ENCODE measurements at places on chromosomes 3 and 15. TPM values are rescaled to one million over a fixed set of nuclear protein-coding genes. Genes with fewer than 3 reads are reported as not detected.

STRA6 gene
- total RNA-seq: not detected

ERICH6 gene
- not detected for total RNA-seq

IDH2 gene
- total RNA-seq: 43.1 TPM

C3orf70 gene
- 4.1 TPM for total RNA-seq

DNA sequence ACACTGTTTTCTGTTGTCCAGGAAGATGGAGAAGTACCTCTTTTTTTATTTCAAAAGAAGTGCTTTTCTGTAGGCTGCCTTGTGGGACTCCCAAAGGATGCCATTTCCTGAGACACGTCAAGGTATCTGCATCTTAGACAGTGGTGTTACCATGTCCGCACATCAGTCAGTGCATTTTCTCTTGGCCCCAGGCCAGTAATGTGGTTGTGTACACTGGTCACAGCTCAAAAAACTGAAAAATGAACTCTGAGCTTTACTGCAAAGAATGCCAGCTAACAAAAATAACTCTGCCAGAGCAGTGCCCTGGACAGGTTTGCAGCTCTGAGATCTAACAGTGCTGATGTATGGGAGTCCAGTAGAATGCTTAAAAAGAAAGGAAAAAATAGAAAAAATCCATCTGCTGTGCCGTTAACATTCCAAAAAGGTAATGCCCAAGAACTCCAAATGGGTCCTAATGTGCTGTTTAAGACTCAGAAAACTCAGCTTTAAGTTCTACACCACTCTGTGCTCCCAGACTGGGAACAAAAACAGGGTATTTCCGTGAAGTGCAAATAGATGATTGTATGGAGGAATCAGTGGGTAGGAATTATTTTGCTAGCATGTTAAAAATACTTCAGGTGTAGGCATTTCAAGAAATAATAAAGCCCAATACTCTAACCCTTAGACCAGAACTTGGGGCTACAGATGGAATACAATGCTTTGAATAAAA is 315.9 kb downstream of the FEZF2 start:
- H3K27ac ChIP-seq: no peak overlapping the region
- H3K4me3 ChIP-seq: no peak overlapping the region
- no peaks in the 10 kb centered on the region for H3K36me3 ChIP-seq

DNA sequence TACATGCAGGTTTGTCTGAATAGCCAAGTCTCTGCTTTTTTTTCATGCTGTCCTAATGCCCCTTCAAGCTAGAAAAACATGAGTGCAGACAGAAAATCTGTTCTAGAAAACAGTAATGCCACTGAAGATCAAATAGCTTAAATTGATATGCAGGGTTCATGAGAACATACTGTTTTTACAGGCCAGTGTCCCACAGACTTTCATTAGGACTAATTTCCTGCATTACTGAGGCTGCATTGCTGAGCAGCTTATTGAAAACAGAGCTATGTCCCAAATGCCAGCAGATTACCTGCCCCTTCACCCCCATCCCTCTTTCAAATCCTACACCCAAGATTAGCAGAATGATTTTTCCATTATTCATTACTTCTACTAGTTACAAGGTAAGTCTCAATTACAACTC is 665 bp downstream of the TM4SF18 start:
- no peak for DNase-seq
- H3K4me1 ChIP-seq: peaks cover 11% of the 10 kb centered on the region
- H3K4me3 ChIP-seq: peak overlapping the region; percentile 21

DNA sequence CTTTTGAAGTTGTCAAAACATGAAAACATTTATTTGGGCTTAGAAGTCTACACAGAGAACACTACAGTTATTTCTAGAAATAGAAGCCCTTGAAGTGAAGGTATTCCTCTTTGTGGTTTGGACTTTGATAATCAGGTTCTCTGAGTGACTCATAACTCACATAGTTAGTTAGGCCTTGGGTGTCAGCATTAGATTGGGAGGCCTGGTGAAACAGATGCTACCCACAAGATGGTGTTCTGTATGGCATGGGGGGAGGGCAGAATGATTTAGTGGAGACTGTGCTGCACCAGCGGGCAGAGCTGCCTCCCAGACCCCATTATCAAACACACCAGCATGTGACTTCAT is 108.9 kb upstream of the ETV5 start:
- no peak overlapping the region for H3K27ac ChIP-seq
- DNase-seq: no peak
- no peaks in the 10 kb centered on the region for H3K27me3 ChIP-seq
- H3K4me1 ChIP-seq: peaks cover 4% of the 10 kb centered on the region

- no peaks in the 10 kb centered on the region for H3K27me3 ChIP-seq
- no peak overlapping the region for H3K27ac ChIP-seq
- DNase-seq: no peak
- H3K4me3 ChIP-seq: no peak overlapping the region
- peaks cover 12% of the 10 kb centered on the region for H3K36me3 ChIP-seq
- H3K4me1 ChIP-seq: no peaks in the 10 kb centered on the region
These were observed 74.6 kb upstream of the PSMD6 start for GRCh38 chr3:64097920-64098319.

DNA sequence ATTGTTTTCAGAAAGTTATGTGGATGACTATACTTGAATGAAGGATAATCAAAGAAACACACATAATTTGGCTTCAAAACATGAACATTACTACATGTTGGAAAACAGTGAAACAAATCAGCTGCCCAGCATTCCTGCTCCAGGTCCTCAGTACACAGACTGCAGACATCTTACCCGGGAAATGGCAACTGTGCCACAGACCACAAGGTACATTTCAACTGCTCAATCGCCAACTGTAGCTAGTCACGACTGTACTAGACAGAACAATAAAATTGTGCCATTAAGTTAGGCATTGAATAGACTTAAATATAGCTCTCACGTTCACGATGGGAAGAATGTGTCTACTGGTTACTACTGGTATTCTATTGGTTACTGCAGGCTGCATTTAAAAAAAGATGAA is 5.0 kb downstream of the NAA50 start:
- H3K27me3 ChIP-seq: no peaks in the 10 kb centered on the region
- no peaks in the 10 kb centered on the region for H3K36me3 ChIP-seq
- H3K27ac ChIP-seq: no peak overlapping the region

DNA sequence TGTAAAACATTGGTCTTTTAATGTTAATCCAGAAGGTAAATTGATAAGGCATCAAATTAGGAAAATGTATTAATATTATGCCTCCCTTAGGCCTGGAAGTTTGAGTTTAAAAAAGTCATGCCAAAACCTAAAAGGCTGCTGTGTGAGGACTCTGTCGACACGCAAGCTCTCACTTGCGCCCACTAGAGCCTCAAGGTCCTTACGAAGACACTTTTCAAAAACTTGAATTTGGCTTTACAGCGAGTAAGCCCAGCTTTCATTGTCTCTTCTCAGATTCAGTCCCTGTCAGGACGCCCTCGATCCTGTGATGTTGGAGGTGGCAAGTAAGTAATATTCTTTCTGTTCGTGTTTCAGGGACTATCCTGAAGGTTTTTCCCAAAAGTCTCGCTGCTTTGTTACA is 89.7 kb downstream of the CRTC3 start:
- DNase-seq: no peak
- H3K27me3 ChIP-seq: no peaks in the 10 kb centered on the region
- H3K36me3 ChIP-seq: peaks cover 86% of the 10 kb centered on the region
- H3K4me1 ChIP-seq: peaks cover 18% of the 10 kb centered on the region

DNA sequence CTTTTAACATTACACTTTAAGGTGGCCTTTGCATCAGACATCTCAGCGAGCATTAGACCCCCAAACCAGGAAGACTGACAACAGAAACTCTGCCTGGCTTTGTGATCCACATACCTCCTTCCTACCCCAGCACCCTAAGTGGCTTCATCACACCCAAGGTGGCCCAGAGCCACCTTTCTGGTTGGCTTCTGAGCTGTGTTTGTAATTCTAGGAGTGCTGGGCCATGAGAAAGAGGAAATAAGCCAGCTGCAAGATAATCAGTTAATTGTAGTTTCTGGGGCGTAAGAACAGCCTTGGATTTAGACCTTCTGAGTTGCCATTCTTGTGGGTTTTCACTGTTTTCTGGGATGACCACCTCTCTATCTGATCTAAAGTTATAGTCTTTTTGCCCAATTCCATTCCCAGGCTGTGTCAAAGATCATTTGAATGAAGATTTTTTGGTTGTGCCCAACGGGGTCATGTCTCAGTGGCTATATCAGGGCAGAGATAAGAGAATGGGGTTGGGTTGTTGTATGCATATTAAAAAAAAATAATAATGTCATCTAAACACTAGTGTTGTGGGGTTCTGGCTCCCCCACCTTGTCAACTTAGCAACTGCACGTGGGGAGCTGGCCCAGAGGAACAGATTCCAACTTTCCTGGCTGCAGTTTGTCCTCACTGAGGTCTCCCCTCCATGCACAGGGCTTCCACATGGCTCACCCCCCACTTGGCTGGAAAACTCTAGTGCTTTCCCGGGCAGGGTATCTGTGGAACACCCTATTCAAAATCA is 234.8 kb upstream of the WNT5A start:
- no peak overlapping the region for H3K4me3 ChIP-seq
- no peaks in the 10 kb centered on the region for H3K36me3 ChIP-seq
- H3K27me3 ChIP-seq: no peaks in the 10 kb centered on the region
- no peaks in the 10 kb centered on the region for H3K4me1 ChIP-seq
- DNase-seq: no peak

DNA sequence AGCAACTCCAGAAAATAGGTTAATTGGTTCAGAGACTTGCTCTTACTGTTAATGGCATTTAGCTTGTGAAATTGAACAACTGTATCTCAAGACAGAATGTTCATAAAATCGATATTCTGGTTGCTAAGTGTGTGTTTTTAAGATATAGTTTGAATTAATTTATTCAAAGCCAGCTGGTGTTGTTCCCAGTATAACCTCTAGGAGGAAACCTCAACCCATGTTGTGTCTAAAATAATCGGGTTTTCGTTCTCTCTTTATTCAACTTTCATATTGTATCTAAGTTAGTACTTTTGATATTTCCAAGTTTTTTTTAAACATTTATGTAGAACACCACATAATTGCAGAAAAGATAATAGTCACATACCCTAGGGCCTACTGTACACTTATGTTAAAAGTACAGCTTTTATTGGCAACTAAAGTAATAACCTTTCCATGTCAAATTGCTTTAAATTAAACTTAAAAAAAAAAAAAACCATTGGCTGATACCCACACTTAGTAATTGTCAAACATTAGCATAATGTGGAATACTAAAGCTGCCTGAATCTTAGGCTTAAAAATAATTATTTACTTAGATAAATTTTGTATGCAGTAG is 90.9 kb downstream of the SAMMSON start:
- no peaks in the 10 kb centered on the region for H3K4me1 ChIP-seq
- H3K36me3 ChIP-seq: no peaks in the 10 kb centered on the region
- no peak overlapping the region for H3K4me3 ChIP-seq
- H3K27me3 ChIP-seq: no peaks in the 10 kb centered on the region
- H3K27ac ChIP-seq: no peak overlapping the region

- no peak for DNase-seq
- no peaks in the 10 kb centered on the region for H3K36me3 ChIP-seq
- no peak overlapping the region for H3K27ac ChIP-seq
- H3K4me3 ChIP-seq: no peak overlapping the region
- H3K27me3 ChIP-seq: no peaks in the 10 kb centered on the region
These were observed 336.5 kb upstream of the TGFBR2 start for GRCh38 chr3:30269751-30270445.

- H3K36me3 ChIP-seq: no peaks in the 10 kb centered on the region
- no peaks in the 10 kb centered on the region for H3K27me3 ChIP-seq
- no peaks in the 10 kb centered on the region for H3K4me1 ChIP-seq
- no peak overlapping the region for H3K27ac ChIP-seq
These were observed 285.1 kb downstream of the CHL1 start for GRCh38 chr3:481680-482079.

DNA sequence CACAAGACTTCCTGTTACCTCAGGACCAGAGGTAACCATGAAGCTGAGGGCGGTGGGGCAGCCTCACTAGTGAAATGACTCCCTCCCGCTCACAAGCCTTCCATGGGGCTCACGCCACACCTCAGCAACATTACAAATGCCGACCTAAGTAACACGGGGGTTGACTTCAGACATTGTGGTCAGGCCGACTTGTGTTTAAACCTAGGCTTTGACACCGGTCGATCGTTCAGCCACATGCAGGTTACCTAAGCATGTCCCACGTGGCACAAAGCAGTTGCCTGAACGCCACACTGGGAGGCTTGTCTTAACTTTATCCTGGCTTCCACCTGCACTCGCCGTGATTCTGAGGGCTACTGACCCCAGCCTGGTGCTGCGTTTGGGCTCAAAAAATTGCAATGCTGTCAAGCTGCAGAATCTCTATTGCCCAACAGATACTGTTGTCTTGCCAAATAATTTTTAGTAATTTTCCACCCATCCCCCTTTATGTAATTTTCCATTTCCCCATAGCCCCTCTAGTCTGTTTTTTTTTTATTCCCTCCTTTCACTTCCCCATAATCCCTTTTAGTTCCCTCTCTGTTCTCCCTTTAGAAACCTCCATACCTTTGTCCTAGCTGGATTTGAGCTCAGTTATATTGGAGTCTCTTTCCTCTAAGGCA is 158.6 kb upstream of the RGMA start:
- H3K27me3 ChIP-seq: no peaks in the 10 kb centered on the region
- H3K36me3 ChIP-seq: no peaks in the 10 kb centered on the region
- H3K4me1 ChIP-seq: no peaks in the 10 kb centered on the region
- no peak overlapping the region for H3K27ac ChIP-seq

DNA sequence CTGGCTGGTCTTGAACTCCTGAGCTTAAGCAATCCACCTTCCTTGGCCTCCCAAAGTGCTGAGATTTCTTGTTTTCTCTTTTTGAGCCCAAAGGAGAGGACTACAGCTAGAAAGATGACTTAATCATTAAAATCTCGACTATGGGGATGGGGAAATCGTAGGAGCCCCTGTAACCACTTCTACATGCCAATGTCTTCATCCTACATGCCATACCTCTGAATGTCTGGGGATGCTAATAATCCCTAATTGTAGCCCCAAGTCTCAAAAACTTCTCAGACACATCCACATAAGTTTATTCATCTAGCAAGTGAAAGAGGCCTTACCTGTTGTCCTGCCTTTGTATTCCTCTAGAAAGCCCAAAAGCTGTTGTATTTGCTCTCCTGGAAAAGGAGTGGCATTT is 3.7 kb upstream of the RHOV start:
- no peaks in the 10 kb centered on the region for H3K36me3 ChIP-seq
- DNase-seq: no peak
- H3K27me3 ChIP-seq: peaks cover 5% of the 10 kb centered on the region
- H3K27ac ChIP-seq: no peak overlapping the region
- H3K4me3 ChIP-seq: no peak overlapping the region

DNA sequence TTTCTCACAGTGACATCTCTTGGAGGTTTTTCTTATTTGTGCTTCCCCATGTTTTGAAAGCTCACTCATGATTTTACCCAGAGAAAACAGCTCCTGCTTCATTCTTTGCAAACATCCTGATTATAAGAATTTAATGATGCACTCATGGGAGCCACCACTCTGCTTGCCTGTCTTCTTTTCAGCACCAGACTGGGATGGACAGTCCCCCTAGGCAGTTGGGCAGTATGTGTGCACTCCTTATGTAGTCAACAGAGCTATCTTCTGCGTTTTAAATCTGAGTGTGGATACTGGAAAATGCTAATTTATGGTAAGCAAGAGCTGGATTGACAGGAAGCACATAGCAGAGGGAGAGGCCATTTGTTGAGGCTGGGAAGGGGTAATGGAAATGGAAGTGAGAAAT is 276.1 kb downstream of the AGBL1 start:
- no peak overlapping the region for H3K4me3 ChIP-seq
- no peaks in the 10 kb centered on the region for H3K27me3 ChIP-seq
- H3K4me1 ChIP-seq: no peaks in the 10 kb centered on the region
- no peak for DNase-seq

GRCh38 chr3:9129365-9129764 is 120.1 kb downstream of the SRGAP3 start:
- no peaks in the 10 kb centered on the region for H3K4me1 ChIP-seq
- H3K27ac ChIP-seq: no peak overlapping the region
- H3K27me3 ChIP-seq: no peaks in the 10 kb centered on the region
- no peaks in the 10 kb centered on the region for H3K36me3 ChIP-seq

Measured in upper lobe of right lung (tissue), 1 donor.